H7 (cell line): ENCODE measurements at places on chromosomes 11 and 22. TPM values are rescaled to one million over a fixed set of nuclear protein-coding genes. Genes with fewer than 3 reads are reported as not detected.

- DNase-seq, result no peak
Observed at GRCh38 chr11:66936311-66936711, 21.9 kb downstream of the PC start.

DNA sequence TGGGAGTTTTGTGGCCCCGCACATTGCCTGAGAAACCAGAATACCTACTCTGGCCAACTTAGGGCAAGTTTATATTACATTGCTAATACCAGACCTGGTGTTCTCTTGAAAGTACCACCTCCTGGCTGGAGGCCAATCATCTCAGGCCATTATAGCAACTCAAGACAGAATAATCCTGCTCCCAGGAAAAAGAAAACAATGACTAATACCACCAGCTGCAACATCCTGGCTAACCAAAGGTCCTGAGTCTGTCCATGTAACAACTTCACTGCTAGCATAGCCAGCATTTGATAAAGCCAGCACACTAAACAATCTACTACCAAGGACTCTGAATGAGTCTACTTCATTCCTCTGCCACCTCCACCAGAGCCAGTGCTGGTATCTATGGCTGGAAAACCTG is 1298.7 kb upstream of the CNTN5 start:
- DNase-seq, result no peak

DNA sequence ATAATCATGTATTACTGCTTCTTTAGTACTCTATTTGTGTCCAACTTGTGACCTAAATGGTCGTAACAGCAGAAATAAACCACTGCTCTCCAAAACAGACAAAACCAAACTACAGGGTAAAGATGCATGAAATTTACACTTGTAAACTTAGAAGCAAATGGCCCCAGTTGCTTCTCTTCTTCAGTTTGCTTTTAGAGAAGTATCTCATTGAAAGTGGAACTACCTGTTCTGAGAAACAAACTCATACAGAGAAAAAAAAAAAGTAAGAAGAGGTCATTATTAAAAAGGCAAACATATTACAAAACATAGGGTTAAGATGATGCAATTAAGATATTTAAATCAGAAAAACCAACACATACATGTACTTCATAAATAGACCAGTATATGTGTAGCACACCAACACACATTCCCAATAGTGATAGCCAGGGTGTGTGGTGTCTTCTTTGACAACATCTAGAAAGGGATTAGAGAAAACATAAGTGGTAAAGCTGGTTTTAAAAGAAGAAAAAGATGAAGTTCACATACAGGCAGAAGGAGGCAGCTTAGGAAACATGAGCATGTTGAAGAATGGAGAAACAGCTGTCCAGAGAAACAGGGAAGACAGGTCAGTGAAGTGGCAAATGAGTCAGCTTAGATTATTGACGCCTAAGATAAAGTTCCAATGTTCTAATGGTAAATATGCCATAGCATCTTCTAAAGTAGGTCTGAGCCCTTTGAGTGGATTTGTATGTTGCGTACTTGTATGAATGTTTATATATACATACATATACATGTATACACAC is 844.7 kb upstream of the CCDC90B start:
- no peak for DNase-seq

SMTNL1 gene
- total RNA-seq, result not detected in 2 replicates

OR56A1 gene
- total RNA-seq, result 0.03 and 0.07 TPM in 2 replicates
